ENCODE measurements at places on chromosomes 1 and 21.
A peak's percentile ranks its signal among the peaks of the same experiment; 100 is the strongest.

GRCh38 chr1:97685360-97685759, 235.5 kb downstream of the DPYD start:
- DNase-seq = no peak

DNA sequence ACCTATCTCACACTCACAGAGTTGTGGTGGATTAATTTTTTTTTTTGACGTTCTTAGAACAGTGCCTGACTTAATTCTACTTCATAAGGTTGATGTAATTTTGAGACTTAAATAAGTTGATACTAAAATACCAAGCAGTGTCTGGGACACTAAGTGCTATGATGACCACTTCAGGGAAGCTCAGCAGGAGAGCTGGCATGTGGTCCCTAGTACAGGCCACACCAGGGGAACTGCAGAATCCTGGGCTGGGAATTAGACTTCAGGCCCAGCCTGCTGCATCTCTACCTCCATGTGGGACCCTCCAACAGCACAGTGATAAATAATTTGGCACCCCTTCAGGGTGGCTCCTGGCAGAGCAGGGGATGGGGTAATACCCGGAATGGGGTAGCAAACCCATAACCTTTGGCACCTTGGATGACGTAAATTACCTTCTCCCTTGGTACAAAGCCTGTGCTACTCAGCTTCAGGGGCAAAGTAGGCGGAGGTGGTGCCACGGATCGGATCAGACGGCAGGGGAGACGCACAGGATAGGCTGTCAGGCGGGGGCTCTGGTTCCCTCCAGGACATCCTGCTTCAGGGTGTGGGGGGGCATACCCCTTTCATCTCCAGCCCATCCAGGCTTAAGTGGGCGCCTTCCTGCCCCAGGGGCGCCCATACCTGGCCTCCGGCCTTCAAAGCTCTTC, 4.8 kb downstream of the MFSD2A start:
- no peak for DNase-seq

GRCh38 chr1:18868801-18869424, 9.5 kb upstream of the TAS1R2 start:
- DNase-seq = no peak

- no peak for DNase-seq
These were observed 115.6 kb downstream of the TNFSF18 start for GRCh38 chr1:172935062-172935592.

DNA sequence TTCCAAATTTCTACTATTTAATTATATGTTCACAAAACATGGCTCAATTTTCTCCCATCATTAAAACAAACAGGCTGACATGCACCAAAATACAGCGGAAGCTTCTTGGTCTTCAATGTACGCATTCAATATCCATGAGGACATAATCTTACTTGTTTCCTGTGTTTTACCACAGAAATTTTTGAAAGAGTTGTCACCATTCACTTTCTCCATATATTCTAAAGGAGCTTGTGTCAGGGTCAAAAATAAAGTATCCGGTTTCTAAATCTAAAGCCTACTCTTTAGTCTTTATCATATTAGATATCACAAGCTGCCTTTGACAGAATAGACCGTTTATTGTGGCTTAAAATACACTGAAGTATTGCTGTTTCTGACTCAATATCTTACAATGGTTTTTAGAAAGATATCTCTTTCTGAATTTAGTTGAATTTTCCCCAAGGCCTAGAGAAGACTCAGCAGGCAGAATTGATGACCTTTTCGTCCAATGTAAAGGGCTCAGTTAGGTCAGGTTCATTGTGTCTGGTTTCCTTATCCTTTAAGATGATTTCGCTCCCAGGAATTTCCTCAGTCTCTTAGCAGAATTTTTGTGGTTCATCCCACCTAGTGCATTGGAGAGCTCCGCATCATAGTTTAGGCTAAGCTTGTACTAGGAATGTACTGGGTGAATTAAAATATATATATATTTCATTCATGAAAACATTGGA, 717.2 kb downstream of the NCAM2 start:
- no peak for DNase-seq

- no peak for DNase-seq
These were observed 82.6 kb upstream of the CNIH3 start for GRCh38 chr1:224533517-224533916.

DNA sequence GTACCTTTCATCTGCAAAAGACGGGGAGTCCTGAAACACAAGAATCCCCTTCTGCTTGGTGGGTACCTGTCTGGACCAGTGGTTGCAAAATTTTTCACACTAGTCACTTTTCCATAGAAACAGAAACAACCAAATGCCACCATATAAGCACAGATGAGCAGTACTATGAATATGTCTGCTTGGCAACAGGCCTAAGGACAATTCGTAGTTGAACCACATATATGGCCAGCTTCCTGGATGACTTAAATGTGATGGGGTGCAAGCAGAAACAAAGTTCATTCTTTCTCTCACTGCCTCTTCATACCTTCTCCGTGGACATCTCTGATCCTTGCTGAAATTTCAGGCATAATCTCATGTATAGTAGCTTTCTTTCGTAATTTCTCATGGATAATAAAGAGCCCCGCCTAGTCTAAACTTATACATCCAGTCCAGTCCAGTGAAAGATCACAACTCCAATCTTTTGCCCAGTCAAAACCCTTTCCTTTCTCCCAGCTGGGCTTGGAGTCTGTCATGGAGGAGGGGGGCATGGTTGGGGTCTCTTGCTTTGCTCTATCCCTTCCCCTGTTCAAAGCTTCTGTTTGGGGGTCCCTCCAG, 7.0 kb downstream of the FCAMR start:
- no peak for DNase-seq

DNA sequence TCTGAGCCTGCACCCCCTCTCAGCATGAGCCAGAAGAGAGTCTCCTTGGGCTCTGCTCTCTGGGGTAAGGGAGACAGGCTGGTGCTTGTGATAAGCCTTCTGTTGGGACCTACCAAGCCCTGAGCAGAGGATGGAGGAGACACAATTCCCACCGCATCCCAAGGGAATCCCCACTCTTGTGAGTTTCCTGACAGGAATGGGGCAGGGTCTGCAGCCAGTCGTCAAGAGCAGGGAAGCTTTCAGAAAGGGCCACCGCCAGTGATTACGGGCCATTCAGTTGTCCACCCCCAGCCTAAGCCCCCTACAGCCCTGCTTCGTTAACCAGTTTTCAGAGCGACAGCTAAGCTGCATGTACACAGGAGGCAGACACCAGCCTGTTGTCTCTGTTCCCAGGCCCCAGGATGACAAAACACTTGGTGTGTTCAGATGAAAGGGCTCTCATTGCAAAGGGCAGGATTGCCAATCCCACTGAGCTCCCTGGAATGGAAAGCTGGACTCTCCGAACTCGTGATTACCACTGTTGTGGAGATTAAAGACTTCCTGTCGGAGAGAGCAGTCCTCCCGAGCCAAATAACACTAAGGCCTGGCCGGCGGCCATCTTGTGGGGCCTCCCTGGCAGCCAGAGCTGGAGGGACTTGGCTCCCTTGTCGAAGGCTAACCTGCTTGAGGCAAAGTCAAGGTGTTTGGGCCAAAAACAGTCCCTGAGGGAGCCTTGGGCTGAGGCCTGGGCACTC, 37.4 kb upstream of the SLC30A1 start:
- DNase-seq = no peak

DNA sequence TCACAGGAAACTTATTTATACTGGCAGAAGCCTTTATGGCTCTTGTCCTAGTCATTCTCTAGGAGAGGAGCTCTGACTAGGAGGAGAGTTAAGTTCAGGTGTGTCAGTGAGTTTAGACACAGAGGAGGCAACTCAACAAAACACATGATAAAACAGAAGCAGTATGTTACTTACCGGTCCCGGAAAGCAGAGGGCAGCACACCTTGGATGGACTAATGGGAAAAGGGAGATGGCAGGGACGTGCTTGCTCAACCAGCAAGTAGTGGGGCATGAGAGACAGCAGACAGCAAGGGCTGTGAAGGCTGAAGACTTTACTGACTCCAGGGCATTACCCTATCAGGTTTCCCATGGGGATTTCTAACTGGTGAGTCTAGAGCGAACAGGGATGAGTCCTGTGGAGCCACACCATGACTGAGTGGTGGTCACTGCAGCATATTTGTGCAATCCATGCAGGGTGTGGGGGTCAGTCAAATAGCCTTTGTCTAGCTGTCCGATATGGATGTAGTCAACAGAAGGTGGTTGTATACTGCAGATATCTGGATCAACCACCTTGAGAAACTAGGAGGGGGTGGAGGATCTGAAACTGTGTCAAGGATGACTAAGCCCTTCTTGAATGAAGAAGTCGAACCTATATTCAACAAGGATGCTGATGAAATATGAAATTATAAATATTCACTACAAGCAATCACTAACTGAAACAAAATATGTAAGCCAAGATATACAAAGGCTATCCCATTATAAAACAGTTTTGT, 596.3 kb upstream of the CHRM3 start:
- no peak for DNase-seq

DNA sequence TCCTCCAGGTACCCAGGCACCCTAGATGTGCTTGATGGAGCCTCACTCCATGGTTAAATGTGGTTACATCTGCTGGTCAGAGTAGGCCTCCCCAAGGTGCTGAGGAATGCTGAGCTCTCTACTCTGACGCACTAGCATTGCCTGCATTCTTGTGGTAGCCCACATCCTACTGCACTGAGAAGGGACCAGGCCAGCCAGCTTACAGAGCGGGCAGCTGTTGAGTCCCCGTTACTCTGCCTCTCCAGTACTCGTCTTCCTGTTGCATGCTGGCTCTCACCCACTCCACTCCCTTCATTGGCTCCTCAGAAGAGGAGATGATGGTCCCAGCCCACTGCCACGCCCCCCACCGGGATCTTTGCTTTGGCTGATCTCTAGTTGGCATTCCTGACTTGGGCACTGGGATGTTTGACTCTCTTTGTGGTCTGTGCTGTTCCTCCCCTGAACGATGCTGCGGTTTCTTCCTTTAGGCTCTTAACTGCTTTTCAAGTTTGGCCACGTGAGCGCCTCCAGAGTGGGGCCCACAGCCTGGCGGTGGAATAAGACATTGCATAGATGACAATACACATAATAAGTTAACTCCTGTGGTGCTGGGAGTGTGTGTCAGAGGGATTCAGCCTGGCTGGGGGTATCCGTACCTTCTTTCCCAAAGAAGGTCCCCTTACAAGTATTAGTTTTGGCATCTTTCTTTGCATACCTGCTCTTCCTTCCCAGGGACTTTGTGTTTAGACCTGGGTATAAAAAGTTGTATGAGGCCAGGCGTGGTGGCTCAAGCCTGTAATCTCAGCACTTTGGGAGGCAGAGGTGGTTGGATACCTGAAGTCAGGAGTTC, 18.6 kb downstream of the AZIN2 start:
- peak; percentile 85 for DNase-seq

DNA sequence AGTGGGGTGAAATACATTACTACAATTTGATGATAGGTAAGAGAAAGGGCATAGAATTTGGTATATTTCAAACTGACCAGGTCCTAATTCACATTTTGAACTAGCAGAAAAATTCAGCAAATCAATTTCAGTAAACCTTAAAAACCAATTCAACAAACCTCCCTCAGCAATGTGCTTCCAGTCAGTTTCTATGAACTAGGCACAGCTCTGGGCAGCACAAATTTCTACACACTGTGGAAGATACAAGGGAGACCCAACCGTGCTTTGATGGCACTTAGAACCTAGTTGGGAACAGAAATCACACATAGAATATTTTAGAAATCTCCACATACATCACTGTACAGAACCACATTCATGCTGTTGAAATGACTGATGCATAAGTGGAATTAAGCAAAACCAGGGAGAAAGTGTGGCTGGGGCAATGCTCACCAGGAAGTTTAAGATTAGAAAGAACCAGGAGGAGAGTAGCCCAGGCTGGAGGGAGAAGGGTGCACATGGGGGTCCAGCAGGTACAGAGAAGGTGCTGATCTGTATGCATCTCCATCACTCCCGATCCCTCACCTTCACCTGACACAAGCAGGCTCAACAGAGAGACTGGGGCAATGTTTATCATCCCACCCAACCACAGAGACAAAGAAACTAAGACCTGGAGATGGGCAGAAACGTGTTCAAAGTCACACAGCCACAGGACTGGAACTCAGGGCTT, 14.8 kb downstream of the C1orf226 start:
- no peak for DNase-seq

DNA sequence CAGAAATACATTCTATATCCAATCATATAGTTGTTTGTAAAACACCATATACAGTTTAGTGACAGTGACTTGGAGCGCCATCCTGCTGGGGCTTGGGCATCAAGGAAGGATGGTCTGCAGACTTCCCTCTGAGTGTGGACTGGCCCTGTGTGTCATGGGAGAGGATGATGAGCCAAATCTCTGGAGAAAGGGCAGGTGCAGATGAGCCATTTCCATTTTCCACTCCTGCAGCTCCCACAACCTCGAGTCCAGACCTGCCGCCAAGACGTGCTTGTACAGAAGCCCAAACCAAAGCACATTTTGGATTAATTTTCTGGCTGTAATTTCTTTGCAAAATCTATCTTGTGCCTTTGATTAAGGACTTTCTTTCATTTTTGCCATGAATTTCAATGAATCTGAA, 48.3 kb upstream of the SLC22A15 start:
- no peak for DNase-seq

DNA sequence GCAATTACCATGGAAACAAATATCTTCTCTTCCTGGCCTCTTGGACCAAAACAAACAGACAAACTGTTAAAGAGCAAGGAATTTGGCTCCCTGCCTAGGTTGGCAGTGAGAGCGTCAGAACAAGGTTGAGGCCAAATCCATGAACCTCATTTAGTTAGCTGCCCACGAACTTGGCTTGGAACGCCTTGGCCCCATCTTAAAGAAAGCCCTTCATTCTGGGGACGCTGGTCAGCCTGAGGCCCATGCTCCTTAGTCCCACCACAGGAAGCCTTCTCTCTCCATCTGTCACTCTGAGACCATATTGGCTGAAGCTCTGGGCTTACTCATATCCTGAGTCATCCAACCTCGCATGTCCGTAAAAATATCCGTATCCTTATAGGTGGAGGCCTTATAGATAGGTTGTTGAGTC, 62.4 kb upstream of the DIRAS3 start:
- no peak for DNase-seq

DNA sequence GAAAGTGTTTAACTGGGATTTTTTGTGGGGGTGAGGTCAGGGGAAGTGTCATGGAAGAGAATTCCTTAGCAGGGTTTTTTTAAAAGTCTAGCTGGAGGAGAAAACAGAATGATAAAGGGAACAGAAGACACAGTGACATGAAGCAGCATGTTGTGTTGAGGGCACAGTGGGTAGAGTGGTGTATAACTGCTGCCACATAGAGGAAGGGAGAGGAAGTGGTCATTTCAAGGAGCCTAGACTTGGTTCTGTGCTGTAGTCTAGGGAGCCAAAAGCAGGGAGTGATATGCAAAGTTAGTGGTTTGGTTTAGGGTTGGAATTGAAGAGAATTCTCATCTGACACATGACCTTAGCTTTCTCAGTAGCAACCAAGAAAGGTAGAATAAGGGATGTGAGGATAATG, 10.2 kb downstream of the EEIG2 start:
- DNase-seq = peak; percentile 77

- DNase-seq = no peak
These were observed 21.0 kb upstream of the CLSTN1 start for GRCh38 chr1:9844756-9845155.

DNA sequence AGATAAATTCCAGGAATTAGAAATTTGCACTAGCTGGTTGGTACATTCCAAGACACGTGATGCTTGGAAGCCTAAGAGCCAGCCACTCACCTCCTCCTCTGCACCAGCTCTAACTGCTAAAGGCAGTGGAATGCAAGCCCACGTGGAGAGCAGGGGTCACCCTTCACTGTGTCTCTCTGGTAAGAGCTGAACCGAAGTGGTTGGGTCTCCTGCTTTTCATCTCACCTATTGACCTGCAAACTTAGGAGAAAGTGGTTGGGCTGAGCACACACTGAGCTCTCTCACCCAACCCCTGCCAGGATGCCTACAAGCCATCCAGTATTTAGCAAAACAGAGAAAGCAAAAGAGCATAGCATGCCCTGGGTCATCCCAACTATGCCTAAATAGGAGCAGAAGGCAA, 19.3 kb downstream of the HAO2 start:
- no peak for DNase-seq

- no peak for DNase-seq
These were observed 21.1 kb downstream of the TBX19 start for GRCh38 chr1:168301664-168302320.
